ENCODE measurements at places on chromosomes 6 and 20.

- no peak for DNase-seq
Measured at GRCh38 chr6:6315660-6316059, 4.8 kb downstream of the F13A1 start.

GRCh38 chr6:135651964-135652755 is 154.6 kb upstream of the AHI1 start:
- DNase-seq: no peak

DNA sequence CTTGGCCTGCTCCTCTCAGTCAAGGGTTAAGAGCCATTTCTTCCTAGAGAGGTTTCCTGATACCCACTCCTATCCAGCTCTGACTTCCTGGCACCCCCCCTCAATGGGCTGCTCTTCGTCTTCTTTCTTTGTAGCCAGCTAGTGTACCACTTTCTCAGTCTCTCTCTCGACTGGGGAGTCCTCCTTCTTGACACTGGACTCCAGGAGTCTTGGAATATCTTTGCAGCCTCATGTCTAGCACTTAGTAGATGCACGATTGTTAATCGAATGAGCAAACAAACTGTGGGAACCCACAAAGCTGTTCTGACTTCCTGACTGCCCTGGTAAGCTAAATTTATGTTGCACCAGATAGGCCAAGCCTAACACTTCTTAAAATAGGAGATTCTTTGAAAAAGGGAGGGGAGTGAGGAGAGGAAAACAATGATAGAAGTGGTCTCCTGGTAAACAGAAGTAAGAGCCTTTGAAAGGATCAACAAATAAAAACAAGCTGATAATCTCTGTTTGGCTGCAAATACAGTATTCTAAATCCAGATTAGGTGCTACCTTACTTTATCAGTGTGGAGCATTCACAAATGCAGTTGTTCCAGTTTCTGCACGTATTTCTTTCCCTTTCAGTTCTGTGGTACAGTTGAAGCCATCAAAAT is 160.1 kb upstream of the CITED2 start:
- no peak for DNase-seq

- DNase-seq: no peak
Measured at GRCh38 chr6:163393923-163394322, 20.6 kb upstream of the QKI start.

DNA sequence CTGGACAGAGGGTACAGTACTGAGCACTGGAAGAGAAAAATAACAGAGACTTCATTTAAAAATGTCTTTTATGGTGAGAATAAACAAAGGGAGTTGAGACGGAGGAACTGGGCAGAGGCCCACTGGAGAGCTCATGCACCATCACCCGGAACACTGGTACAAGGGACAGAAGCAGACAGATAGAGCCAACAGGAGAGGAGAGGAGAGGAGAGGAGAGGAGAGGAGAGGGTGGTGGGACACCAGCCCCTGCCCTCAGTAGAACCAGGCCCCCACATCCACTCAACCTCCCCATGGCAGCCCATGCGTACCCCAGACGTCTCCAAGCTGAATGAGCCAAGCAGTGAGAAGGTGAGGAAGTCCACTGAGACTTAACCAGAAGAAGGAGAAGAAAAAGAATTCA is 390.5 kb upstream of the CNR1 start:
- no peak for DNase-seq

Data from vagina (tissue), 2 donors.